ENCODE measurements at places on chromosomes 12 and 14. TPM values are rescaled to one million over a fixed set of nuclear protein-coding genes. Genes with fewer than 3 reads are reported as not detected.

GRCh38 chr14:100723830-100724437, 2.8 kb upstream of the DLK1 start:
- no peak for DNase-seq

GRCh38 chr12:121495746-121496145, 85.1 kb downstream of the KDM2B start:
- DNase-seq, result no peak

- DNase-seq, result no peak
Observed at GRCh38 chr12:38883629-38884134, 21.7 kb downstream of the CPNE8 start.

CELA1 gene
- not detected for total RNA-seq

DNA sequence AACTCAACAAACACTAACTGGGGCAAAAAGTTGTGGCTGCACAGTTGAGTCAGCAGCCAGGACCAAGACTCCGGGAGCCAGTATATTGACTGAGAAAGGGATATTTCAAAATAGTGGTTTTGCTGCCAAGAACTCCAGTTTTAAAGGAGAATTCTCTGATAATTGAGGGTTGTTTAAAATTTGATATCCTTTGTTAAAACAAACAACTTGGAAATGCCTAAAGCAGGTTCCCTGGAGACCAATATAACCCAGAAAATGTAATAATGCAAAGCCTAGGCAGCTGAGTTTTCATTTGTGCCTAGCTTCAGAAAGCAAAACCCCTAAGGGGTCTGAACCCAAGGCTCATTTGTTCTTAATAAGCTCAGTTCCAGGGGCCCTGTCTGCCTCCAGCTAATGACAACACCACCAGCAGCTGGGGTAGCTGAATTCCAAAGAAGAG, 311.7 kb upstream of the CCDC196 start:
- DNase-seq, result no peak

DNA sequence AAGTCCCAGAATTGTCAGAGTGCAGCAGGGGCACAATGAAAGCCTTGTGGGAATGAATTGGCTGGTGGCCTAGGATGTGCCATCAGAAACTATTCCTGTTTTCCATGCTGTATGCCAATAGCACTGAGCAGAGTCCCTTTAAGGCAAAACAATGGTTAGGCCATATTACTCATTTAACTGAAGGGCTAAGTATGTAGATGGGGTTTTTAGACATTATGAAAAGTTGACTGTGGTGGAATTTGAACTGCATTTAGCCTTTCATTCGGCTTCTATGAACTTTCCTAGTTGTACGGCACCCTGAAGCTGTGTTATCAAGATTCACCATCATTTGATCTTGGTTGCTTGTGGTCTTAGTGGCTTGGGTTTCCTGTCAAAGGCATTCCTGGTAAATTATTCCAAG, 24.8 kb downstream of the IL26 start:
- DNase-seq, result no peak

- DNase-seq, result peak; percentile 1
Observed at GRCh38 chr14:81341370-81341769, 58.8 kb downstream of the STON2 start.

- DNase-seq, result no peak
Observed at GRCh38 chr12:52573306-52573705, 337 bp downstream of the KRT74 start.

DNA sequence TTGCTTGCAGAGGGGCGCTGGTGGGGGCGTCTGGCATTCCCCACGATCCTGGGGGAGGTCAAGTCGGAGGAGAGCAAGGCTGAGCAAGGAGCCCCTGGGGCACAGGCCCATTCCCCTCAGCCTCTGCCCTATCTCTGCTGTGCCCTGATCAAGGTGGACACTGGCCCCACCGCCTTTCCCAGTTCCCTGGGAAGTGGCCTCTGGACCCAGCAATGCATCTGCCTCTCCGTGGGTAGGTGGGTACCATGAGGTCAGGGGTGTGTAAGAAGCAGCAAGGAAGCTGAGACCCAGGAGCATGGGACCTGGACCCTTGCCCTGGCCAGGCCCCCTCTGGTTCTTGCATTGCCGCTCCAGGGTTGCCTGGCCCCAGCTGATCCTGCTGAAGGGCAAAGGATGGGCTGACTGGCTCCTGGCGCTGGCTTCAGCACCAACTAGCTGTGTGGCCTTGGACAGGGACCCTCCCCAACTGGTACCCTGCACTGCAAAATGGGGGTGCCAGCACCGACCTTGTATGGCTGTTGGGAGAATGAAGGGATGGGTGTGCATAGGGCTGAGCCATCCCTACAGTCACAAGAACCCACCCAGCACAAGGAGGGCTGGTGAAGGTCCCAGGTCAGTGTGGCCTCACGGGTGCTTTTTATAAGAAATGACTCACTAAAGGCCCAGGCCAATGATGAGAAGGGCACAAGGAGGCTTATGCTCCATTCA, 19.6 kb downstream of the SLC25A29 start:
- peak; percentile 56 for DNase-seq

- DNase-seq, result no peak
Observed at GRCh38 chr12:101746196-101746595, 6.9 kb upstream of the SYCP3 start.

MYF6 gene
- not detected for total RNA-seq

GRCh38 chr12:64531665-64532334, 78.5 kb upstream of the RASSF3 start:
- DNase-seq, result peak; percentile 68

- DNase-seq, result no peak
Observed at GRCh38 chr12:19093218-19093617, 36.3 kb upstream of the PLEKHA5 start.
